ENCODE measurements at places on chromosomes 3 and 15.

DNA sequence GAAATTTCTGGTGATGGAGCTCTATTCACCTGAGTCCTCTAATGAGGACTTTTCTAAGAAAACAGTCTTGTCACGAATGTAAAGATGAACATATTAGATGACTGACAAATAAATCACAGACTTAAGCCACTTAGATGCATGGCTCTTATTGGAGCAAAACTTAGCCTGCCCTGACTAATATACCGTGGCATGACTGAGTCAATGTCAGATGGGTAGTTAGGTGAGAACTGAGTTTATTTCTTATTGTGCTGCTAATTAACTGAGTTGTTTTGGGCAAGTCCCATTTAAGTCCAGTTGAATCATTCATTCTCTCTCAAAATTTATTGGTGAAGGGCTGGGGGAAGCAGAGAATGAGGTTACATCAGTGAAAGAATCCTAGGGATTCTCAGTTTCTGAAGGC, 459.8 kb downstream of the MCTP2 start:
- DNase-seq = no peak

DNA sequence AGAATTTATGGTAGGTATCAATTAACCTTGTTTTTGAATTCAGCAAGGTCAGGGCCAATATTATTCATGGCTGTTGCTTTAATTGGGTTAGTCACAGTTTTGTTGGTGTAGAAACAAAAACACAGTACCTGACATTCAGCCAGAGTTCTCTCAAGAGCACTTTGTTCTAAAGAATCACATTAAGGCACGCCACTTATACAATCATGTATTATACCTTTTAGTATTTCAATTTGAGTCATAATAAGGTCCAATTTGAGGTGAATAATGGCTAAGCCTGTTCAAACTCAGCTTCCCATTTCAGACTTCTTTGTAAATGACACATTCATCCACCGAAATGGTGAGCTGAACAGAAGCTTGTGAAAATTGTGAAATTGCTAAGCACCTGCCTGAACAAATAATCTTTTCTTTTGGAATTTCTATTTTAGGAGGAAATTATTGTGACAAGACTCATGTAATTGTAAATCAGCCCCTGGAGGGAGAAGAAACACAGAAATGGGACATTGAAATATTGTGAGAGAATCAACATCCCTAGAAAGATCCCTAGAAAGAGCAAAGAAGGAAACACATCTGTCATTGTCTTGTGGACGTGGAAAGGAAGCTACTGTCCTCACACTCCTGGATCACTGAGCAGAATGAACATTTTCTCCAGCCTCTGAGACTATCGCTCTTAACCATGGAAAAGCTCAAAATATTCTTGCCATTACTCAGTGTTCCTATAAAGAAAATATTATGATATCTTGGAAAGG, 29.3 kb downstream of the RIOX2 start:
- DNase-seq = no peak

DNA sequence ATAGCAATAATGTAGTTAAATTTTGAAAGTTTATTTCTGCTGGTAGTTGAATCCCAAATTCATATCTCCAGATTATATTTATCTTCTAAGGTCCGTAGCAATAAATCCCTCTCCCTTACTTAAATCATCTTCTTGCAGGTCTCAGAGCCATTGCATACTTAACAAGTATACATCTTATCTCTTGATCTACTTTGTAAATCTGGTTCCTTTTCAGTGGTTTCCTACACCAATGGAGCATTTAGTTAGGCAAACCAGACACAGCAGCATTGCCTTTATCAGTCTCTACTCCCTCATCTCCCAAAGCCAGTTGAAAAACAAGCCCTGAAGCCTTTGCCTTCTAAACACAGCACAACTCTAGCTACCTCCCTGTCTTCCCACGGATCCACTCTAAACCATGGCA, 440.9 kb downstream of the CNTN6 start:
- DNase-seq = no peak

DNA sequence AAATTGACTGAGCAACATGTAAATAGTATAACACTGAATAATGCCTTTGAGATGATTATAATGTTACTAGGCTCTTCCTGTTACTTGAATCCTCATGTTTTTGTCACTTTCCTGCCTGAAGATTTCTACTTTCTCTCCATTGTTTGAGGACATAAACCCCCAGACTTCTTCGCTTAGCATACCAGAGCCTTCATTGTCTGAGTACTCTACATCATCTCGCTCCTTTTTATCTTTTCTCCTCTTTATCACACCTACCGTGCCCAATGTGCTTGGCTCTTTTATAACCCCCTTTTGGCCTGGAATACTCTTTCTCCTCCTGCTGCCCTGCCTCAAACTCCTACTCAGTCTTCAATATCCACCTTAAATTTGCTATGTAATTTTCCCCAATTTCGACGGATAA, 30.3 kb upstream of the MGA start:
- DNase-seq = no peak

DNA sequence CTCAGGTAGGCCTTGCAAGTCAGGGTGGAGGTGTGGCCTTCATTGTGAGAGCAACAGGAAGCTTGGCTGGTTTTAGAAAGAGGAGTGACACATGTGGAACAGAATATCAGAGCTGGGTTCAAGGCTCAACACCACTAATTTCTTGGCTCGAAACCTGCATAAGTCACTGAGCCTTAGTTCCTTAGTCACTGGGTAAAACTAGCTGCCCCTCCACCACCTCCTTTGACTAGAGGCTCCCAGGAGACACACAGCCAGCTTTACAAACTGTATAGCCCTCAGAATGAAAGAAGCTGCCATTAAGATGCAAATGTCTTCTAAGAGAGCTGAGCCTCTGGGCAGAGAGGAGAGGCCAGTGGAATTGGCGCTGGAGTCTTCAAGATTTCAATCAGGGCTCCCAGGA, 67.7 kb downstream of the CERS3 start:
- DNase-seq = no peak

DNA sequence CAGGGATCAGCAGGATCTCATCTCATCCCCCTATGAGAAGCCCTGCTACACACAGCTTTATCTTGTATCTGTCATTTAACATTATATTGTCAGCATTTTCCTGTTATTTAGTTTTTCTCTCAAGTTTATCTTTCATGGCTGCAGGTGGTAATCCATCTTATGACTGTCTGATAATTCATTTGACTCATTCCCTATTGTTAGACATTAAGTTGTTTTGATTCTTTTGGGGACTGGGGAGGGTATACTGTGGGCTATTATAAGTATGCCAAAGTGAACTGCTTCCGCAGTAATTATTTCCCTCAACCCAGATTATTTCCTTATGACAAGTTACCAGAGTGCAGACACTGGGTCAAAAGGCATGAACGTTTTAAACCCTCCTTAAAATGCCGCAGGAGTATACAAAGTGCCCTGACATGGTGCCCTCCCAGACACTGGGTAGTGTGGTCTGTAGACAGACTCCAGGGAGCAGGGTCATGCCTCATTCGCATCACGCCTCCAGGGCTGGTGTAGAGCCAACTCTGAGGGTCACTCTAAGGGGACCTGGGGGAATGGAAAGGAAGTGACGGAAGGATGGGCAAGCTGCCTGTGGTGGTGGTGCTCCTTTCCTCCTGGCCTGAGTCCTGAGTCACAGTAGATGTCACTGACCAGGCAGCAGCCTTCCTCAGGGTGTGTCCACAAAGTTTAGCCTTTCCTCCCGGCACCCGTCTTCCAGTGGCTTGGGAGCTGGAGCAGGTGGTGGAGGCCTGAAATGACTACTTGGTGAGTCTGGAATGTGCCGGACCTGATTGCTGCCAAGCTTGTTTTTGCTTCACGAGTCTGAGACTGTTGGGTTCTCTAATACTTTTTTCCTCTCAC, 11.6 kb downstream of the GPR160 start:
- peak; percentile 95 for DNase-seq

DNA sequence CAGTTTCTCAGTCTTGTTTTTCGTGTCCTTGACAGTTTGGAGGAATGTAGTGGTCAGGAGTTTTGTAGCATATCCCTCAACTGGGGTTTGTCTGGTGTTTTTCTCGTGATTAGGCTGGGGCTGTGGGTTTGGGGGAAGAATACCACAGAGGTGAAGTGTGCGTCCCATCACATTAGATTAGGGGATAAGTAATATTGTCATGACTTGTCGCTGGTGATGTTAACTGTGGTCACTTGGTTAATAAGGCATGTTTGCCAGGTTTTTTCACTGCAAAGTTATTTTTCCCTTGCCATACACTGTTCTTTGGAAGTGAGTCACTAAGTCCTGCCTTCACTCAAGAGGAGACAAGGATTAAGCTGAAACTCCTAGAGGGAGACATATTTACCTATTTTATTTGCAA, 39.1 kb downstream of the PAK2 start:
- DNase-seq = peak; percentile 98

GRCh38 chr15:66773129-66773873, 71.3 kb downstream of the SMAD6 start:
- peak; percentile 25 for DNase-seq

GRCh38 chr3:191238321-191238817, 39.3 kb downstream of the OSTN start:
- peak; percentile 22 for DNase-seq

DNA sequence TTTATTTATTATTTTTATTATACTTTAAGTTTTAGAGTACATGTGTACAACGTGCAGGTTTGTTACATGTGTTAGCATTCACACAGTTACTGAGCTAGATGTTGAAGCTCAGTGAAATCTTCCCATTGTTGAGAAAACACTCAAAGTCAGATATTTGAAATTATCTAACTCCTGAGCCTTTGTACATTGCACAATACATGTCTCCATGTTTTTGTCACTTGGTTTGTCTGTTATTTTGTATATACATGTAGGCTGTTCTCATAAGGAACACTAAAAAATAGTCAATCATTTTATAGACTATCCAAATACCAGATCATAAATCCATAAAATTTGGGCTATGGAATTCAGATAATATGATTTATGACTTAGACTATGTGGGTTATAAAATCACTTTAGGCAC, 1126.5 kb downstream of the NSUN3 start:
- DNase-seq = no peak

GRCh38 chr15:99763827-99764226, 30.6 kb upstream of the LYSMD4 start:
- DNase-seq = no peak

GRCh38 chr3:161069511-161070251, 35.5 kb downstream of the B3GALNT1 start:
- peak; percentile 93 for DNase-seq

GRCh38 chr3:169128579-169128978, 534.9 kb downstream of the MECOM start:
- DNase-seq = peak; percentile 47

- no peak for DNase-seq
Measured at GRCh38 chr15:70580286-70580685, 183.1 kb downstream of the UACA start.

All from M059J (cell line).